ENCODE measurements at places on chromosomes 4 and X.

DNA sequence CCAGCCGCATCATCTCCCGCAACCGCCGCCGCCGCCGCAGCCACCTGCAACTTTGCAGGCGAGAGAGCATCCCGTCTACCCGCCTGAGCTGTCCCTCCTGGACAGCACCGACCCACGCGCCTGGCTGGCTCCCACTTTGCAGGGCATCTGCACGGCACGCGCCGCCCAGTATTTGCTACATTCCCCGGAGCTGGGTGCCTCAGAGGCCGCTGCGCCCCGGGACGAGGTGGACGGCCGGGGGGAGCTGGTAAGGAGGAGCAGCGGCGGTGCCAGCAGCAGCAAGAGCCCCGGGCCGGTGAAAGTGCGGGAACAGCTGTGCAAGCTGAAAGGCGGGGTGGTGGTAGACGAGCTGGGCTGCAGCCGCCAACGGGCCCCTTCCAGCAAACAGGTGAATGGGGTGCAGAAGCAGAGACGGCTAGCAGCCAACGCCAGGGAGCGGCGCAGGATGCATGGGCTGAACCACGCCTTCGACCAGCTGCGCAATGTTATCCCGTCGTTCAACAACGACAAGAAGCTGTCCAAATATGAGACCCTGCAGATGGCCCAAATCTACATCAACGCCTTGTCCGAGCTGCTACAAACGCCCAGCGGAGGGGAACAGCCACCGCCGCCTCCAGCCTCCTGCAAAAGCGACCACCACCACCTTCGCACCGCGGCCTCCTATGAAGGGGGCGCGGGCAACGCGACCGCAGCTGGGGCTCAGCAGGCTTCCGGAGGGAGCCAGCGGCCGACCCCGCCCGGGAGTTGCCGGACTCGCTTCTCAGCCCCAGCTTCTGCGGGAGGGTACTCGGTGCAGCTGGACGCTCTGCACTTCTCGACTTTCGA is 654 bp downstream of the ATOH1 start:
- no peak for DNase-seq

- no peak for DNase-seq
Measured at GRCh38 chrX:11678158-11678557, 12.4 kb upstream of the ARHGAP6 start.

- no peak for DNase-seq
Measured at GRCh38 chr4:18203966-18204365, 182.4 kb upstream of the LCORL start.

- no peak for DNase-seq
Measured at GRCh38 chr4:90996813-90997212, 869.6 kb downstream of the CCSER1 start.

GRCh38 chrX:652341-652741 is 21.8 kb downstream of the SHOX start:
- no peak for DNase-seq

DNA sequence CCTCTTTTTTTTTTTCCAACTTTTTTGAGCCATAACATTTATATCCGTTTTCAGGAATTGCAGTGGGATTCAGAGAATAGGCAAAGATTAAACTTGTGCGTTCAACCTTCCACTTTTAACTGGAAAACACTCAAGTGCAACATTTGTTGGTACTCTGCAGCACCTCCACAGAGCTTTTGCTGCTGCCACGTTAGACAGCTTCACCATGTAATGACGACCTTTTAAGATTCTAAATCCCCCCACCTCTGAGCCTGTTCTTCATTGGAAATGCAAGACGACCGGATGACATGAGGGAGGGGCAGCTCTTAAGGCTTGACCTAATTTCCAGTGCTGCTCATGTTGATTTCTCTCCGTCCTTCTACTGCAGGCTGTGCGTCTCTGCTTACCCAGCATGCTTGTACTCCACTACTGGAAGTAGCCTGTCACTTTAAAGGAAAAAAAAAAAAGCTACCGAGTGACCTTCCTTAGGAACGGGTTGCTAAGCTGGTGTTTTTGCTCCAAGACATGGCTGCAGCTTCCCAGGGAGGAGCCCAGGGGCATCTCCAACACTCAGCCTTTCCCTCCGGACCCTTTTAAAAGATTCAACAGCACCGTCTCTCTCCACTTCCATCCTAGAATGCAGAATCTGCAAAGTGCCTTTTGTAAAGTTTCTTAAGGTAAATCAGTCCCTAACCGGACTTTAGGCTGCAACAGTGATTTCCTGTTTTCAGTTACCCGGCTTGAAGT is at the start of gene CC2D2A:
Gene CC2D2A (plus strand): TSS at position 481 of the 726 bp plus-strand sequence. CDS start 6,051 bp downstream, outside the sequence.
- no peak for DNase-seq

DNA sequence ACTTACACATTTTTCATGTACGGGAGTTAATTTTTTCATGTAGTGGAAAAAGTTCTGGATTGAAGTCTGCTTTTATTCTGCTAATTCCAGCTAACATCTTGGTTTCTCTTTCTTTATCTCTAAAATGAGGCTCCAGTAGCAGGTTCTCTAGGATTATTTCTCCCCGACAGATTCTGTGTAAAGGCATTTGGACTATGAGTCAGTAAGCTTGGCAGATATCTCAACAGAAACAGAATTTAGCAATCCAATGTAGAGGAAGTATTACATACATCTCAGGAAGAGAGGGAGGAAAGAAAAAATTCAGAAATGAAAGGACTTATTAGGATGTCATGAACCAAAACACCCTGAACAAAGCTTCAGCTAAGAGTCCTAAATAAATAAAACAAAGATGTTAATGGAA is 1682.3 kb upstream of the TENM3 start:
- no peak for DNase-seq

GRCh38 chr4:75542824-75543223 is 13.0 kb upstream of the ODAPH start:
- no peak for DNase-seq

- DNase-seq: no peak
Measured at GRCh38 chr4:28508636-28509035, 1648.0 kb downstream of the STIM2 start.

DNA sequence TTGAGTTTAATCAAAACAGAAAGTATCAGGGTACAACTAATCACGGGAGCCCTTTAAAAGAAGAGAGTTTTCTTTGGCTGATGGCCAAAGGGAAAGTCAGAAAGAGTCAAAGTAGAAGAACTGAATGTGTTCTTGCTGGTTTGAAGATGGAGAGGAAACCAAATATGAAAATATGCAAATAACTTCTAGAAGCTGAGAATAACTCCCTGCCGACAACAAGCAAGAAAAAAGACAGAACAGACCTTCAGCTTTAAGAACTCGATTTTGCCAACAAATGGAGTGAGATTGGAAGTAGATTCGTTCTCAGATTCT is 903.8 kb downstream of the STIM2 start:
- DNase-seq: no peak

DNA sequence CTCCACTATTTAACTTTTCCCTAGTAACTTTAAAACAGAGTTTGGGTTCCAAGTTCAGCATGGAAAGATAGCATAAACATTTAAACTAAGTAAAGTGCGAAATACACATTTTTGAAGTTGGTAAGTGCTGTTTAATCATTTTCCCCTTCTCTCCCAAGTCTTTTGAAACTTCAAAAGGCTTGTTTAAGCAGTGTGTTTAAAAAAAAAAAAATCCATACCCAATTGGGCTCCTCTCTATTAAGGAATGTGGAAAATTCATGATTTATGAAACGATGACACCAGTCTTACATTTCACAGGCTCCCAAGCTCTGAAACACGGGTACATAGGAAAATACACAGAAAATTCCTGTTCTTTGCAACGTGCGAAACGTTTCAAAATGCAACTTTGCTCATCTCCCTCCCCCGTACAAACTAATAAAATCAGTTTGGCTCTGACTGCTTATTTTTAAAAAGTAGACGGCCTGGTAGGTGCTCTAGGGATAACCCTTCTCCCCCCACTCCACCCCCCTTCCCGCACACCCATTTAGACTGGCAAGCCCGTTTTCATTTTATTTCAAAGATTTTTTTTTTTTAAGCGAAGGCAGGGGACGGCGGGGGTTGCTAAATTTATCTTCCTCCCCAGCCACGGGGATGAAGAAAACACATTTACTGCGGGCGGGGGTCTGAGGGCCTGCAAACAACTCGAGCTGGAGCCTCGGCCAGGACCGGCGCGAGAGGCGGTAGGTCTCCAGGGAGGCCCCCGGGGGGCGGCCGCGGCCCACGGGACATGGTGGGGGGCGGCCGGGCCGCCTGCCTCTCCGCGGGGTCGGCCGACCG is 786 bp upstream of the ZFX start:
- peak; percentile 43 for DNase-seq

DNA sequence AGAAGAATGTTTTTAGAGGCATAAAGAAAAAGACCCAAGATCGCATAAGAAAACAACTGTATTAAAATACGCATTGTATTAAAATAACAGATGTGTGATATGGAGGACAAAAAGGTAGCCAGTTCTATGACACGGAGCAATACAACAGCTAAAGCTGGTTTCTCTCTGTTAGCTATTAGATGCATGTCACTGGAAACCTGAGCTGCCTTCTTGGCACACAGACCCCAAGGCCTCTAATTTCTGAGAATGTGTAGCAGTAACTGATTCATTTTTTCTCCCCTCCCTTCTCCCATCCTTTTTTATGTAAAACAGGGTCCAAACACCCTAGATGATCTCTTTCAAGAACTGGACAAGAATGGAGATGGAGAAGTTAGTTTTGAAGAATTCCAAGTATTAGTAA is 4.1 kb downstream of the S100G start:
- DNase-seq: no peak

DNA sequence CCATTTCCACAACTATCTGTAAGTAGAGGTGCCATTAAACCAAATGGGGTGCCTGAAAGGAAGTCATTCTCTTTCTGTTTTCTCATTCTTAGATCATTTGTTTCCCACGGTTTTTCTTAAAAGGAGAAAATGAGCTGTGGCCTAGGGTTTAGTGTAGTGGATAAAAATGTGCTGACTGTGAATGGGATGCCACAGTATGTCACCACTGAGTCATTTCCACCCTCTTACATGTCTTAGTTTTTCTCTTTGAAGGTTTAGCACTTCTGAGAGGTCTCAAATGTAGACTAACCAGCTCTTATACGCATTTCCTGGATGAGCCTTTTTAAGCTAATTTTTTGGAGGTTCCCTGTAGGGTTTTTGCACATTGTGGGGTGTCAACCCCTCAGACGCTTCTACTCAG is 244.5 kb upstream of the SPANXN1 start:
- no peak for DNase-seq

DNA sequence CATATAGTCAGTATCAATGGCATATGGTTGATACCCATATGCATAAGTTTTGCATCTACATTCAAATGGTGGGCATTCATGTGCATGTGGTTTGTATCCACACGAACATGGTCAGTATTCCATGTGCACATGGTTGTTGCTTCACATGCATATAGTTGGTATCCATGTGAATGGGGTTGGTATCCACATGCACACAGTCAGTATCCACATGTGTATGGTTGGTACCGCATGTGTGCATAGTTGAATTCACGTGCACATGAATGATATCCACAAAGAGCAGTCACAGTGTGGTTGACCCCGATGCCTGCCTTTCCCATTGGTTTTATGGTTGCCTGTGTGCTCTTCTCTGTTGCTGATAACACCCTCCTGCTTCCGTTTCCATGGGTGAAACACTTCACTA is 427.9 kb downstream of the STIM2 start:
- DNase-seq: no peak

- DNase-seq: no peak
Measured at GRCh38 chrX:9829308-9830267, 43.4 kb downstream of the SHROOM2 start.

- peak; percentile 12 for DNase-seq
Measured at GRCh38 chrX:82134378-82134777, 932.5 kb downstream of the SH3BGRL start.

DNA sequence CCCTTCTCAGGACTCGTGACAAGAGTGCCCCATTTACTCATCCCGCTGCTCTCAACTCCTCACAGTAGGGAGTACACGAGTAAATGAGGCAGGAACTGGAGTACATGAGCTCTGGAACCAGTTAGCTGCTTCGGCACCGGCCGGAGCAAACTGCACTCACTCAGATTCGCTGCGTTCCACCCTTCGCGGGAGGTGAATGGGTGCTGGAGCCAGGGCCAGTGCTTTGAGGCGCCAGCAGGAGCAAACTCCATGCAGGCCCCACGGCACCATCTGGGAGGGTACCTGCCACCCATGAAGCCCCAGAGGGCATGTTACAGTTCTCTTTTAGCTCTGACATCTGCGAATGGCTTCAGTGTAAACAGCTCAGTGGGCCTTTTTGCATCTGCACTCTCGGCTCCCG is 315.5 kb upstream of the GK2 start:
- DNase-seq: no peak

DNA sequence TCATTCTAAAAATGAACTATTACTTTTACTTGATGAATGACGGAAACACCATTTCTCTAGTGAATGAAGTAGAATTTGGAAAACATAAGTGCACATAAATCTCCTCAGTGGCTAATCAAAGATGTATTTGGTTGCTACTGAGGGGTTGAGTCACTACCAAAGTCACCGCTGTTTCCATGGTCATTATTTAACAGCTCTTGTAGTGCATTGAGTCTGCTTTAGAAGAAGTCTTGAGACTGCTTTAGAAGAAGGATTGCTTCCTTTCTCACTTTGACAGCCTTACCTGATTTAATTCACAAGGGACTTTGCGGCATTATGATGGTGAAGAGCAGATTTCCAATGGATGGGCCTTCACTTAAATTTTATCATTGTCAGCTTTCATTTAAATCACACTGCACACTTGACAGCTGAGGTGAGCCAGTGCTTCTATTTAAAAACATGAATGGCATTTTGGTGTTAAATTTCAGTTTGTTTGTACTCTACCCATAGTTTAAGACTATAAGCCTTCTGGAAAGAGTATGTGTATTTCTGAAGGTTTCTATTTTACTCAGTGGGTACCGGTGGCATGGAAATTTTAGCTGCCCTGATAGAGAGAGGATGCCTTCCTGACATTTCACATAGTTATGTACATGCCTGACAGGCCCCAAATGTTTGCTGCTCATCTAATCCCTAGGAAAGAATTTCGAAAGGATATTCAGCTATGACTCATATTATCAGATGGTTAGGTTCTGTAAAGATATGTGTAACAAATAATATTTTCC is 9.5 kb downstream of the ASB5 start:
- no peak for DNase-seq

DNA sequence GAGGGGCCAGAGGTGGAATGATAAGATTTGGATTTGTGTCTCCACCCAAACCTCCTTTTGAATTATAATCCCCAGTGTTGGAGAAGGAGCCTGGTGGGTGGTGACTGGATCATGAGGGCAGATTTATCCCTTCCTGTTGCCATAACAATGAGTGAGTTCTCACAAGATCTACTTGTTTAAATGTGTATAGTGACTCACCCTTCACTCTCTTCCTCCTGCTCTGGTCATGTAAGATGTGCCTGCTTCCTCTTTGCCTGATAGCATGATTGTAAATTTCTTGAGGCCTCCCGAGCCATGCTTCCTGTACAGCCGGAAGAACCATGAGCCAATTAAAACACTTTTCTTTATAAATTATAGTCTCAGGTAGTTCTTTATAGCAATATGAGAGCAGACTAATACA is 348.6 kb downstream of the AR start:
- DNase-seq: no peak

GRCh38 chr4:158873795-158874401 is 105.1 kb downstream of the FNIP2 start:
- peak; percentile 23 for DNase-seq

- DNase-seq: no peak
Measured at GRCh38 chr4:7382634-7383014, 52.1 kb downstream of the PSAPL1 start.

GRCh38 chrX:32501606-32502005 is 709.7 kb downstream of the DMD start:
- no peak for DNase-seq

GRCh38 chr4:8704632-8705031 is 112.1 kb downstream of the CPZ start:
- DNase-seq: no peak

- DNase-seq: no peak
Measured at GRCh38 chrX:13110433-13111324, 66.3 kb upstream of the FAM9C start.

GRCh38 chrX:12610079-12610478 is 181.1 kb upstream of the PRPS2 start:
- DNase-seq: no peak

All from CD4-positive, alpha-beta T cell treated with Interleukin-21 for 1 hour (primary cell).